ENCODE measurements at places on chromosomes 1 and 21. TPM values are rescaled to one million over a fixed set of nuclear protein-coding genes. Genes with fewer than 3 reads are reported as not detected.

- DNase-seq: no peak
Observed at GRCh38 chr1:212621043-212621948, 12.7 kb downstream of the ATF3 start.

GRCh38 chr21:42561762-42562650 is 48.4 kb downstream of the SLC37A1 start:
- DNase-seq: no peak

DNA sequence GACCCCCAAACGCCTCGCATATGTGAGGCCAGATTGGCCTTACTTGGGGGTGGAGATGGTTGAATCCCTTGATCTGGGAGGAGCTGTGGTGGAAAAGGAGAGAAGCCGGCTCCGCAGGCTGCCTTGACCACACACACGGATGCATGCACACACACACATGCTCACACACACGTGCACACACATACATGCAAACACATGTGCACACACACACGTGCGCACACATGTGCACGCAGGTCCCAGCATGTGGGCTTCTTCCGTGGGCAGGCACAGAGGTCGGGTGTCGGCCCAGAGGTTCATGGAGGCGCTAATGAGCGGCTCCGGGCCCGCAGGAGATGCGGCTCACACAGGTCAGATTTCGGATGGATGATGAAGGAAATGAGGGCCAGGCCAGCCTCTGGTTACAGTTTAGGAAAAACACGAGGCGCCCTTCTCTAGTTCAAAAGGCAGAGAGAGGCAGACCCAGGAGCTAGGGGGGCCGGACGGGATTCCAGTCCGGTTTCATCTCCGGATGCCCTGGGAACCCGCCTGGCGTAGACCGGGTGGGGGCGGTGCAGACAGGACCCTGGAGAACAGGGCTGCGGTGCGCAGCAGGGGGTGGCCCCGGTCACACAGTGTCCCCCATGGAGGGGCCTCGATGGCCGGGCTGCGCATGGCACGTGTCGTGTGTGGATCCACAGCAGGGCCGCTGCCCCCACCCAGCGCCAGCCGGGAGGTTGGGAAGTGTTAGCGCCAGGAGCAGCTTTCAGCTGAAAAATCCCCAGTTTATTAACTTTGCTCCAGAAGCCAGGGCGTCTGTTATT is 91.1 kb upstream of the ACTRT2 start:
- no peak for DNase-seq

DNA sequence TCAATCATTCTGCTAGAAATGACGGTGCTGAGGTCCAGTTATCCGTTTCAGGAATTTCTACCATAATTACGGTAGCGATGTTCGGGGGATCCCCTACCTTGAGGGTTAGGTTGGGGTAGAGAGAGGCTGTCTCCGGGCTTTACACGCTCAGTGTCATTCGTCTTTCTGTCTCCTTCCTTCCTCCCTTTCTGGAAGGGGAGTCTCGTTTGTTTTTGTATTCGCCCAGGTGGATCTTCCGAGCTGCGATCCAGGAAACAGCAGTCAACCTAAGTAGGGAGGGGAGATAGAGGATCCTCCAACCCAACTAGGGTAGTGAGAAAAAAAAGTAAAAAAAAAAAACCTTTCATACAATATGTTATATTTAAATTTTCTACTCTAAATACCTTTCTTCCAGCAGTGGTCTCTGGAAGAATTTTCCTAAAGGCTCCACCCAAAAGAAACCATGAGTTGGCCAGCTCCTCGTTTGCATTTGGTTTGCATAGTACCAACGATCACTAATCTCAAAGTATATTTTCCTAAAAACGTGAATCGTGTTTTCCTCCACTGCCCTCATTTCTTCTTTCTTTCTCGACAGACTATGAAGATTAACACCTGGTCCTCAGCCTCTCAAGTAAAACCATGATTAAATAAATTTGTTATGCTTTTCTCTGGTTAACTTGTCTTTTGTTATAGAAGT is 611 bp upstream of the PIK3C2B start:
- no peak for DNase-seq

GRCh38 chr1:211882381-211883004 is 51.9 kb upstream of the LPGAT1 start:
- no peak for DNase-seq

Gene FCRL6
- 0.19 TPM for polyA plus RNA-seq

Gene FAM110D
- polyA plus RNA-seq: 1.5 TPM

Gene S100A7
- polyA plus RNA-seq: 0.56 TPM

Gene C8B
- not detected for polyA plus RNA-seq

Gene BOLA1
- polyA plus RNA-seq: 20.2 TPM
